Activated T-helper 1 cell treated with anti-CD3 and anti-CD28 coated beads, Interleukin-12 subunit alpha, Interleukin-12 subunit beta, Interleukin-2, Interleukin-4 antibody, amounts not matched to agents 30 ng/mL and 10 ng/mL and 1 ng/mL, durations not matched to agents 14 hours and 24 hours and 36 hours (primary cell): ENCODE measurements at places on chromosomes 12 and 14.
A peak's percentile ranks its signal among the peaks of the same experiment; 100 is the strongest.

GRCh38 chr12:10718279-10718821, 4.8 kb downstream of the YBX3 start:
- DNase-seq, result no peak

- no peak for DNase-seq
These were observed 104.3 kb upstream of the MAX start for GRCh38 chr14:65206448-65207096.

DNA sequence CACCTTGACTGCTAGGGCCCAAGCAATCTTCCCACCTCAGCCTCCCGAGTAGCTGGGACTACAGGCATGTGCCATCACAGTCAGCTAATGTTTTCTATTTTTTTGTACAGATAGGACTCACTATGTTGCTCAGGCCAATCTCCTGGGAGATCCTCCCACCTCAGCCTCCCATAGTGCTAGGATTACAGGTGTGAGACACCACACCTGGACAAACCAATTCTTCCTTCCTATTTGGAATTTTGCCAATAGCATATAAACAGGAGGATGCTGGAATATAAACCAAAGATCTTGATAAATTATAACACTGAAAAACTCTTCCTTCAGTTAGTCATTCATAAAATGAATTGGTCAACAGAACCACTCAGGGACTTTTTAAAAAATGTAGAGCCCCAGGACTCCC, 8.4 kb downstream of the ACIN1 start:
- no peak for DNase-seq

DNA sequence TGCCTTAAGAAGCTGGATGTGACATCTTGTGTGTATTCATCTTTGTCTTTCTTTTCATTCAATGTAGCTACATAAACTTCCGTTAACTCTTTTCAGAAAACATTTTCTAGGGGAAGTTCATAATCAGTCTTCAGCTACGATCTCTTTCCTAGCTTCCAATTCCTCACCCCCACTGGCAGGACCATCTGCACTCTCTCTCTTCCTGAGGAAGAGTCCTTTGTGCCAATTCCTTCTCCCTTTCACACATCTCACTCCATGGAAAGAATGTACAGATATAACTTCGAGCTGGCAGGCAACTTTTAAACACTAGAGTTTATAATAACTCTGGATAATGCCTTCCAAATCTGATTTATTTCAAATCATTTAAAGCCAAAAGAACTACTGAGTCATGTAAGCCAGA, 495.7 kb downstream of the GALC start:
- no peak for DNase-seq

DNA sequence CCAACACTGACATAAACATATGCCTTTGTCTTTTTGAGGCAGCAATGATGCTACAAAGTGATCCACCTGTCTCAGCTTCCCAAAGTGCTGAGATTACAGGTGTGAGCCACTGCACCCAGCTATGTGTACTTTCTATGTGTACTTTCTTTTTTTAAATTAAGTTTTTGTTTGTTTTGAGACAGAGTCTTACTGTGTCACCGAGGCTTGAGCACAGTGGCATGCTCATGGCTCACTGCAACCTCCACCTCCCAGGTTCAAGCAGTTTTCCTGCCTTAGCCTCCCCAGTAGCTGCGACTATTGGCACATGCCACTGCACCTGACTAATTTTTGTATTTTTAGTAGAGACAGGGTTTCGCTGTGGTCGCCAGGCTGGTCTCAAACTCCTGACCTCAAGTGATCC, 172.5 kb upstream of the ALG10B start:
- no peak for DNase-seq

- peak; percentile 17 for DNase-seq
These were observed 48.9 kb downstream of the DYRK2 start for GRCh38 chr12:67697443-67697842.

- DNase-seq, result no peak
These were observed 66.5 kb downstream of the LRP6 start for GRCh38 chr12:12200363-12200762.

DNA sequence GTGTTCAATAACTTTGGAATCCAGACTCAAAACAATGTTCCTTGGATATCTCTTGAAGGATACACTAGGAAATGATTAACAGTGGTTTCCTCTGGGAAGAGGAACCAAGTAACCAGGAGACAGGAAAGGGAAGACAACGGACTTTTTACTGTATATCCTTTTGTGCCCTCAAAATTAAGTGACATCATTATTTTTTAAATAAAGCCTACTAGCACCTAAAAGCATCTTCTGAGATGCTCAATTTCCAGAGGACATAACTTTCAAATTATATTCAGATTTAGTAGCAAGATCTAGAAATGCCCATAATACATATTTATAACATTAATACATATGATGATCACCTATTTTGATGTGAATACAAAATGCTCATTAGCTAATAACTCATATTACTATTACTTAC, 6.5 kb downstream of the HECTD1 start:
- no peak for DNase-seq

DNA sequence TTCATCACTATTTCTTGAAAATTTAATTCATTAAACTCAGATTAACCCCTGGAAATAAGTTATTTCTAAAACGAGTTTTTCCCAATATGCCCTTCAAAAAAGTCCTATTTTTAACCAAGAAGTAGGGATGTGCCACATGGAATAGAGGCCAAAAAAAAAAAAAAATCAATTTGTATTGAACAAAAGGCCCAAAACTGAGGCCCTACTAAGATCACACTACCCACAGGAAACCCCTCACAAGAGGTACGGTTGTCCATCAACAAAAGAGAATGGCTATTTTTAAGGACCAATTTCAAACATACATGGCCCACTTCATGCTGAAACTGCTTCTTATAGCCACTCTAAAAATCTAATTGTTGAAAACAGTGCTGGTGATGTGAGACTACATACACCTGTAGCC, 7.5 kb upstream of the BAZ2A start:
- no peak for DNase-seq

DNA sequence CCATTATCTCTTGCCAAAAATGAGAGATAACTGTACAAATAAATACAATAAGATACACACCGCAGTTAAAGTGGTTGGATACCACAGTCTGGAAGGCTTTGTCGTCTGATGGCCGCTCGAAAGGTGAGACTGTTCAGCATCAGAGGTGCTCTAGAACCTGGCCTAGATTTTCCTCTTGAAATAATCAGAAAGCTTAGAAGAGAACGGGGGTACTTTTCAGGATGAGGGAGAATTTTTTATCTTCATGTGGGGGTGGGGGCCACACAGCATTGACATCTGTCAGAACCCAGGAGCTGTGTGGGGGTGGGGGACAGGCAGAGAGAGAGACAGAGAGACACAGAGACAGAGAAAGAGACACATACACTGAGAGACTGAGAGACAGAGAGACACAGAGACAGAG, 90.5 kb downstream of the GALNT9 start:
- no peak for DNase-seq

- no peak for DNase-seq
These were observed 80.8 kb downstream of the CIT start for GRCh38 chr12:119796292-119796691.

DNA sequence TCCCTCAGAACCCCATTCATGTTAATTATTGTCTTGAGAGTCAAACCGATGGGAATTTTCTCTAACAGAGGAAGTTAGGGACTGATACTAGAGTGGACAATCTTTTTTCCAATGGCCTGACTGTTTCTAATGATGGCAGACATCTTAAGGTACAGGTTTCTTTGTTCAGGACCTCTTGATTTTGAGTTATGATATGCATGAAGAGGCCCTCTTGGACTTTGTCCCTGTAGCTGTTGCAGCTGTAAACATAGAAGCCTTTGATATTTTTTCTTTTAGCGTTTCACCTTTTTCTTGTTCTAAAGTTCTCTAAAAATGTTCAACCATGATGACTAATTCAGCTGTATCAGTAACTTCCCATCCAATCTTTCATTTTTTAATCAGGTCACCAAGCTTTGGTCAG, 53.0 kb downstream of the LGR5 start:
- no peak for DNase-seq

- DNase-seq, result no peak
These were observed 144.7 kb upstream of the TMCC3 start for GRCh38 chr12:94795044-94795443.

- DNase-seq, result no peak
These were observed 361.9 kb upstream of the TMTC1 start for GRCh38 chr12:30145684-30146032.

- DNase-seq, result no peak
These were observed 161.0 kb downstream of the CRADD start for GRCh38 chr12:93838193-93838592.

DNA sequence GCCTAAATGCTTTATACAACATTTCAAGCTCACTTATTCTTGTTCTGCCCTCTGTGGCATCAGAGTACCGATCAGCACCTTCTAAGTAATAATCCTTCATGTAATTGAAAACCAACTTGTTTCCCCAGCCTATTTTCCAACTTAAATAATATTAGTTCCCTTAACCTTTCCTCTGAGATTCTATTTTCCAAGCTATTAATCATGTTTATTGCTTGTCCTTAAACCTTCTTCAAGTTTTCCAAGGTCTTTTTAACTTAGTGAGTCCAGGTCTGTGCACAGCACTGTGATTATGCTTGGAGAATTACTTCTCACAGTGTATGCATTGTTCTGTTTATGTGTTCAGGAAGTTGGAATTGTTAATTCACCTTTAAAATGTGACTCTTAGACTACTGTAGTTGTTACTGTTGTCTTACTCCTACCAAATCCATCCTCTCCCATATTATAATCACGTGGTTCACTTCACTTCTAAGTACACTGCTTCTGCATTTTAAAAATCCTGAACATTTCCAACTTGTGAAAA, 1039.3 kb upstream of the FOXG1 start:
- DNase-seq, result no peak

DNA sequence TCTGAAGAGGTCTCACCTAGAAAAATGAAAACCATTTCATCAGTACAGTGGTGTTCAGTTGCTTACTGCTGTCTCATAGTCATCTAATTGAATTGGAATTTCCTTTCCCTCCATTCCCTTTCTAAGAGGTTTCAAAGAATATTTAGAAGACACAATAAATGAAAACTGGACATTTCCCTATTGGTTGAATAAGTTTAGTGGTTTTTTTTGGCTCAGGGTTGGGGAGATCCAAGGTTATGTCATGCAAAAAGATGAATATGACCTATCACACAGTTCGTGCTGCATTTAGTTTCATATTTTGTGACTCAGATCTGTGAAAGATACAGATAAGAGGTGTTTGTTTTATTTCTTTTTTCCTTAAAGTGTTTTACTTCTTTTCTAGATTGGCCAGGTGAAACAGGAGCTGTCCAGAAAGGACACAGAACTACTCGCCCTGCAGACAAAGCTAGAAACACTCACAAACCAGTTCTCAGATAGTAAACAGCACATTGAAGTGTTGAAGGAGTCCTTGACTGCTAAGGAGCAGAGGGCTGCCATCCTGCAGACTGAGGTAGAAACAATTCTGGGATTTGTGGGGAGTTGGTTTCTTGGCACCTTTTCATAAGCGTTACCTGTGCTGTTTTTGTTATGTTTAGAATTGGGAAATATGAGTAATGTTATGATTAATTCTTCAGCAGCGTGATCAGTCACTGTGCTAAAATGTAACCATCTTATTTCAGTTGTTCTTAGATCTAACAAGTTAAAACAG, 124.6 kb downstream of the ERC1 start:
- no peak for DNase-seq

DNA sequence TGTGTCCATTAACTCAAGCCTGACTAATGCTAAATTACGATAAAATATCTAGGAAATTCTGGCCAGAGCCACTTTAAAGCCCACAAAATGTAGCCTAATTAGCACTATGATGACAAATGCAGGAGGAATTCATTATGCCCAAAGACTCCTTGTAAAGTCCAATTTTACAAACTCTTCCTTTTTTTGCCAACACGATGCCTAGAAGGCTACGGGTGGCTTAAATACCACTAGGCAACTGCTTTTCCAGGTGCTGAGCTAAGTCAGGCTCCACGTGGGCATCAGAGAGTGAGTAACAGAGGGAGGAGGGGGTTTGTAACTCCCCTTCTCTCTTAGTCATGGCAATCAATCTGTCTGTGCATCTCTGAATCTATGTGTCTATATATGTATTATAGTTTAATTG, 172.4 kb upstream of the NTF3 start:
- no peak for DNase-seq

- DNase-seq, result no peak
These were observed 65.9 kb upstream of the C14orf180 start for GRCh38 chr14:104513641-104514046.

DNA sequence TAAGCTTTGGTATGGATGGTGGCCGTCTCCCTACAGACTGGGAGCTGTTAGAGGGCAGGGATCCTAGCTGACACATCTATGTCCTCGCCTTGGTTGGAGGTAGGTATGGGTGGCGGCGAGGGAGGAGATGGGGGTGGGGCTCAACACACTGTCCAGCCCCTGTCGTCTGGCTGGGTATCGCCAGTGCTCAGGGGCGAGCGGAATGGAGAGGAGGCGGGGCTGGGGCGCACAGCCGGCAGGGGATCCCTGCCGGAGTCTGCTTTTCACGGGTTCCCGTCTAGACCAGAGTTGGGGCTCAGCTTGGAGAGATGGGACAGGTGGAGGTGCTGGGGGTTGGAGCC, 16.1 kb downstream of the TAMALIN start:
- peak; percentile 18 for DNase-seq

- DNase-seq, result no peak
These were observed 58.0 kb downstream of the NTF3 start for GRCh38 chr12:5489760-5490406.

DNA sequence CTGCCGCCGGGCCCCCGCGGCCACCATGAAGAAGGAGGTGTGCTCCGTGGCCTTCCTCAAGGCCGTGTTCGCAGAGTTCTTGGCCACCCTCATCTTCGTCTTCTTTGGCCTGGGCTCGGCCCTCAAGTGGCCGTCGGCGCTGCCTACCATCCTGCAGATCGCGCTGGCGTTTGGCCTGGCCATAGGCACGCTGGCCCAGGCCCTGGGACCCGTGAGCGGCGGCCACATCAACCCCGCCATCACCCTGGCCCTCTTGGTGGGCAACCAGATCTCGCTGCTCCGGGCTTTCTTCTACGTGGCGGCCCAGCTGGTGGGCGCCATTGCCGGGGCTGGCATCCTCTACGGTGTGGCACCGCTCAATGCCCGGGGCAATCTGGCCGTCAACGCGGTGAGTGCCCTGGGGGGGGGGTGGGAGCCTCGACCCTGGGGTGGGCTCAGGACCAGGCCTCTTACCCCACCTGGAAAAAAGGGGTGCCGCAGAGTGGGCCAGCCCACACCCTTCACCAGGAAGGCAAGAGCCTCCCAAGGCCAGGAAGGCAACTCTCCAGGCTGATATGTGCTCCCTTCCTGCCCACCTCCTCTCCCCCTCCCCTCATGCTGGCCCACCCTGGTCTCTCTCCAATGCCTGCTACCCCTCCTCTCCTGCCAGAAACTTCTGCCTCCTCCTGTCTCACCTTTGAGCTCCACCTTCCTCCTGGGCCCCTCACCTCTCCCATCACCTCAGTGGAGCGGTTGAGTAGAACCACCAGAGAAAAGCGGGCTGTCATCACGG, 507 bp downstream of the AQP5 start:
- no peak for DNase-seq
